NCI-H1092 (cell line): ENCODE measurements at places on chromosomes 7 and 10.

GRCh38 chr10:119630300-119630699 lies 20.9 kb upstream of the BAG3 start:
- no peak for DNase-seq

- no peak for DNase-seq
These were observed 23.2 kb upstream of the HIBADH start for GRCh38 chr7:27685893-27686292.

- DNase-seq: no peak
These were observed 9.0 kb downstream of the FAS start for GRCh38 chr10:88999625-89000024.

DNA sequence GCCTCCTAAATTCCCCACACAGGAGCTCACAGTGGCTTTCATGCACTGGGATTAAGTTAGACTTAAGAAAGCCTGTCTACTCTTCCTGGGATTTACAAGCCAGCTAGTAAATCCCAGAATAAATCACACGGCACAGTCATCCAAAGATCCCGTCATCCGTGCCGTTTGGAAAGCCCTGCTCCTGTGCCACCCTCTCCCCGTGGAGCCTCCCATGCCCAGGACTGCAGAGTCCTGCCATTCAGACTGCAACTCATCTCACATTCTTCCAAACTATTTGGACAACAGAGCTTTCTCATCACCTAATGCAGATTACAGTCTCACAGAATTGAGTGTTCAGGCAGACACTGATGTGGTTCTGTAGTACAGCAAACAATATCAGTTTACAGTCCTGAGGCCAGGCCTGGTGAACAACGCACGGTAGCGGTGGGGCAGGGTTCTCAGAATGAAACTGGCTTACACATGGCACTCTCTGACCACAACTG lies 166.5 kb downstream of the EGFR start:
- DNase-seq: no peak

DNA sequence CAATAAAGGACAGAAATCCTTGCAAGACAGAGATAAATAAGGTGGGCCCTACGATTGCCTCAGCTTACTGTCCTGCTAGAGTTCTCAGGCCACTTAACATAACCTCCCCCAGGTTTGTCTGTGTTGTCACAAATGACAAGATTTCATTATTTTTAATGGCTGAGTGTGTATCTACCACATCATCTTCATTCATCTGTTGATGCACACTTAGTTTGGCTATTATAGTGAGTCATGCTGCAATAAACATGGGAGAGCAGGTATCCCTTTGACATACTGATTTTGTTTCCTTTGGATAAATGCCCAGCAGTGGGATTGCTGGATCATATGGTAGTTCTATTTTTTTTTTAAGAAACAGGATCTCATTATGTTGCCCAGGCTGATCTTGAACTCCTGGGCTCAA lies 60.6 kb downstream of the PRTFDC1 start:
- DNase-seq: no peak

- no peak for DNase-seq
These were observed 11.8 kb downstream of the AVPI1 start for GRCh38 chr10:97675222-97675621.

DNA sequence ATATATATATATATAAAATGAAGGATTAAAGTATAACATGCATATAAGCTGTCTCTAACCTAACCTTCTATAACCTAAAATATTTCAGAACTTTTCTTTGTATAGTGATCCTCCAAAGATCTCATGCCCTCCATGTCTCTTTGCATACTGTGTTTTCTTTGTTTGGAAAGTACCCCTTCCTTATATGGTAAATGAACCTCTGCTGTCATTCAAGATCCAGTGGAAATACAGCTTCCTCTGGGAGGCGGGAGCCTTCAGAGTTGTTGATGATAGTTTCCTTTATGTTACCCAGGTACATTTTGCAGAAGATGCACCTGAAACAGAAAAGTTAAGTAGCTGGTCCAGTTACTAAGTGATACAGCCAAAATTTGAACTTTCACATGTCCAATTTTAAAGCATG lies 233.3 kb upstream of the FOXP2 start:
- no peak for DNase-seq

- no peak for DNase-seq
These were observed 877 bp upstream of the NOD1 start for GRCh38 chr7:30479202-30480120.

DNA sequence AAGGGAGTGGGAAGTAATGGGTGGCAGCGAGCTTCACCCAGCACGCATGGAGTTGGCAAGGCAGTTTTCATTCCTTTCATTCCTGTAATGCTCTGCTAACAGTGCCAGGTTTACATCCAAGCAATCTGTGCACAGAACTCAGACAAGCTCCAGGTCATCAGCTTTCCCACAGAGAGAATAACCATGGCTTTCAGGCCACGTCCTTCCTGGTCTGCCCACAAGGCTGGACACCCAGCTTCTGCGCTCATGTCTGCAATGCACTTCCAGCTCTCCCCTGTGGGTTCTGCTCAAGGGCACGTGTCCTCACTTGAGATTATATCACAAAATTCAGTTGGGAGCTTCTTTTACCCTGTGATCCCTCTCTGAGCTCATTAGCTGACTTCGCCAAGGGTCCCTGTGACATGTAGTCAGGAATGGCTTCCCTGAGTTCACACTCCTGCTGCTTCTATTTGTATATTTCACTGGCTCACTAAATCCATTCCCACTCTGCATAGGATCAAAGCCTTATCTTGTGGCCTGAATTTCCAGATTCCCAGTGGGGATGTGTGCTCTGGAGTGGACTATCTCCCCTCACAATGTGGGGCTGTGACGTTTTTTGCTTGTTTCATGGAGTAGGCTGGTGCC lies 18.6 kb downstream of the AKR1C2 start:
- no peak for DNase-seq

DNA sequence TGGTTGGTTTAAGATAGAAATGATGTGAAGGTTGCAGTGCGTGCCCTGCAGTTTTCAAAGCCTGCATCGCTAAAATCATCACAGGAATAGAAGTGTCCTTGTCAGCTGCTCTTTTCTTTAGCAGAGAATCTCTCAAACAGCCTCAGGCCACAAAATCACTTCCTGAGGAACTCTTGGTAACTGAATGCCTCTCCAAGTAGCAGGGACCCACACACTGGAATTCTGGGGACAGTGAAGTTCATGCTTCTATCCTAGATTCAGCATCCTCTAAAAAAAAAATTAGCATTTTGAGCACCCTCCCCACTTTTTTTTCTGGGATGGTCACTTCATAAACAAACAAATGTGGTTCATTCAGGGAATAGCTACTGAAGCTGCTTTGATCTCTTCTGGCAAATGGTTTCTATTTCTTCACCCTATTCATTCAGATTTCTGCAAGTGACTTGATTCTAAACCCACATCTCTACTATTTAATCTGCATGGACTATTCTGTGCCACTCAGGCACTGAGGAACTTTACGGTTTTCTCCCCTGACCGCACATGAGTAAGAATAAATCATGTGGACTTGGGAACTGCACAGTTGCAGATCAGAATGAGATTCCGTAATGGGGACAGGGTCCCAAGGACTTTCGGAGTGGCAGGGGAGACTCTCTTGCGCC lies 306.9 kb downstream of the FRMD4A start:
- DNase-seq: no peak

GRCh38 chr10:59954296-59954695 lies 47.9 kb upstream of the CCDC6 start:
- no peak for DNase-seq

DNA sequence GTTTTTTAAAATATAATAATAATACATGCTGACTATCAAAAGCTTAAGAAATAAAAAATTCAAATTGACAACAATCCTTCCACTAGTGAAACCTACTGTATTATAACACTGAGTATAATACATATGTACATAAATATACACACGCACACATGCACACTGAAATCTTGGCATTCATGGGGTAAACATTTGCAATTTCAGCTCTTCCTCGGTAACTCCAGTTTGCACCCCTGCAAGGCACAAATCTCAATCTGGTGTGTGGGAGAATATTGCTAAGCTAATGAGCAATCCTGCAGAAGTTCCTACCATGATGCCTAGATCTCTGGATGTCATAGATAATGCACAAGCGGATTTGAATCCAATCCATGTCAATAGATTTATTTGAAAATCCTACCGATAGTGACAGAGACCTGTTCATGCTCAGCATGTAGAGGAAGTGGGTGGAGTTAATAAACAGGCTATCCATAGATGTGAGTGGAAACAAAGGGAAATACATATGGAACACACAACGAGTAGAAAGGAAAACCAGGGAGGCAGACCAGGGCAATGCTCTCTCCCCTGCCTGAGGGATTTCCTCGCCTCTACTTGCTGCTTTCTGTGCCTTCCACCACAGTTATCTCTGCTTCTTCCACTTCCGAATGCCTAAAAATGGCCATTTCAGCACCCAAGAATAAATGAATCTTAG lies 38.1 kb upstream of the LANCL2 start:
- DNase-seq: no peak

DNA sequence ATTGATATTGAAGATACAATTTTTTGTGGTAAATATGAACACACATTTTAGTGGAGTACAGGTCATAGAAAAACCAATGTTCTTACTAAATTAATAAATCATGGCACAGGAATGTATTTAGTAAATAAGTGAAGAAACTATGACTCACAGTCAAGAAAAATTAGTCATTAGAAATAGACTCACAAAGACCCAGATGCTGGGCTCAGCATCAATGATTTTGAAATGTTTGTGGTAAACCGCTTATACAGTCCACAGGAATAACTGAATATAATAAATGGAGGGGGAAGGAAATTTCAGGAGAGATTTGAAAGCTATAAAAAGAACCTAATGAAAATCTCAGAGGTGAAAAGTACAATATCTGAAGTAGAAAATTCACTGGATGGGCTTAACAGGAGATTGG lies 138.3 kb upstream of the ADCY1 start:
- no peak for DNase-seq

- DNase-seq: no peak
These were observed 358.8 kb downstream of the PRPF18 start for GRCh38 chr10:13945390-13946208.

DNA sequence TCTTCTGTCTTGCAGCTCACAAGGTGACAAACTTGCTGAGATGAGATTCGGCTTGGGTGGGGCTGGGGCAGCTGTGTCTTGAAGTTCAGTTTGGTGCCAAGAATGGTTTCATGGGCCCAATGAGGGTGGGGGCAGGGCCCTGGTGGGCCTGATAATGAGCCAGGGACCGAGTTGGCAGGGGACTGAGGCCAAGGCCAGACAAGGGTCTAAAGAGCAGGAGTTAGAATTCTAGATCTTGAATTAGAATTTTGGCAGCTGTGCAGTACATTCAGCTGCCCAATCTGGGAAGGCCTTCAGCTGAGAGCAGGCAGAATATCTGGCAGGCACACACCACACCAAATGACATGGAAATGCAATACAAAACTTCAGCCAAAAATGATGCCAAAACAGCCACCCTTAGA lies 1.5 kb upstream of the JAZF1 start:
- no peak for DNase-seq

DNA sequence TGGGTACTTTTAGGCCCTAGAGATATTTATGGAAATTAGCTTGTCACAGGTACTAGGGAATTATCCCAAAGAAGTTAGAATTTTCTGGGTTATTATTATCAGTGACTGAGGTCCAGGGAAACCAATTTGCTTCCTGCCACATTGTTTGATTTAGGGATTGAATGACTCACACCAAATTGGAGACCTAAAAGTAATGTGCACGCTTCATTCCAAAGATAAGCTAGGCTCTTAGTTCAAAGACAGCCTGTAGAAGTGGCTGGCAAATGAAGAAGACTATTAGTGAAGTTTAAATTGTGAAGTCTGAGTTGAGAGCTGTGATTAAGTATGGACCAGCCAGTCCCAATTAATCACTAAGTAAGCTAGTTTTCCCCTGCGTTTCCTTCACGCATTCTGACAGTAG lies 188.1 kb upstream of the MYO3A start:
- DNase-seq: no peak

DNA sequence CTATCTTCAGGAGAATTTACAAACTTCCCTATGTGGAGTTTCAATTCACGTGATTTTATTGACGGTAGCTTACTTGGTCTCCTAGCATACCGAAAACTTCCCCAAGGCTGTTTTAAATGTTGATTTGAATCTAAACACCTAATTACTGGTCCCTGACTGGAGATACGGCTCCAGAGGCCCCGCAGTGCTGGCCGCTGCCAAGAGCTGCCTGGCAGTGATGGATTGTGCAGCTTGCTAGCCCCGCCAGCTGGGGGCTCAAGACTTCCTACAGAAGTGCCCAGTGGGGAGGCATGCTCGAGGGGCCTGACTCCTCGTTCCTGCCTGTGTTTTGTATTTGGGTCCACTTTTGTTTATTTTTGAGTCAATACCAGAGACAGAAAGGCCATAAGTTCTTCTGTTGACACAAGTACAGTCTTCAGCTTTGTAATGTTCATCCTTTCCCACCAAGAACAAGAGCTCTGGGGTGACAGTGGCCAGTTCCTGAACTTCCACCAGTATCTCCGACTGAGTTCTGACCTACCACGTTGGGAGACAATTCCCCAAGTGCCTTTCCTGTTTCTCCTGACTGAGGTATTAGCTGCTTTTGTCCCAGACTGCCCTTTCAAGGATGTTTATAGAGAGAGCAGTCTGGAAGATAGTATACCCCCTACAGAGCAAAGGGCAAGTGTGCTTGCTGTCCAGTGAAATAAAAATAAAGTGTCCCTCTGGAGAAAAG lies 80.7 kb upstream of the CXCL12 start:
- no peak for DNase-seq

DNA sequence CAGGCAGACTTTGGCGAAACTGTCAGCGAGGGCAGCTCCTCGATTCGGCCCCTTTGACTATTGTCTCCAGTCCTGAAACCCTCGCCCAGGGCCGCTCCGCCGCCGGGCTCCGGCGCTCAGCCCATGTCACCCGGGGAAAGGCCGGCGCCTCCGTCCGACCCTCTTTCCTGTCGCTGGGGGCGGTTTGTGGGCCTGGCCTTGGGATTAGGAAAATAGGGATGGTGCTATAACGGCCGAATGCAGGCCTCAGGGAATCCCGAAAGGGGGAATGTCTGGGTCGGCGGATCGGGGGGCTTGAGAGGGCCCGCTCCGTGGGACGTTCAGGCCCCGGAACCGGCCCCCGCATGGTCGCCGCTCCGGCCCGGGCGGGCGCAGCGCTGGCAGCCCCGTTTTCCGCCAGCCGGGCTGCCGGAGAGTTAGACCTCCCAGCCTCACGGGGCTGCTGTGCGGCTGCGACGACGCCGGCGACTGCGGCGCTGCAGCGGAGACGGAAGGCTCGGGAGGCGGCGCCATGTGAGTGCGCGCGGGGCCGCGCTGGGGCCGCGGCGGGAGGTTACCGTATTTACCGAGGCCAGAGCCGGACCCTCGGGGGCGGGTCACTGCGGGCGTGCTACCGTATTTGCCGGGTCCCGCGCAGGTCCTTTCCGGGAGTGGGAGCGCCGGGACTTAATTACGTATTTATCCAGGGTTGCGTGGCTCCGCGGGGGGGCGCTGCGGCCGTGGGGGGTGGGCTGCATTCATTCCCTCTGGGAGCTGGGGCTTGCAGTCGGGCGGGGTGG lies 25.9 kb downstream of the ZNF775 start:
- DNase-seq: peak; percentile 72

- no peak for DNase-seq
These were observed 34.4 kb downstream of the SCRN1 start for GRCh38 chr7:29955075-29955792.
